ENCODE measurements at places on chromosomes 16 and 17. TPM values are rescaled to one million over a fixed set of nuclear protein-coding genes. Genes with fewer than 3 reads are reported as not detected.

DOC2B gene
- total RNA-seq, result not detected

DNA sequence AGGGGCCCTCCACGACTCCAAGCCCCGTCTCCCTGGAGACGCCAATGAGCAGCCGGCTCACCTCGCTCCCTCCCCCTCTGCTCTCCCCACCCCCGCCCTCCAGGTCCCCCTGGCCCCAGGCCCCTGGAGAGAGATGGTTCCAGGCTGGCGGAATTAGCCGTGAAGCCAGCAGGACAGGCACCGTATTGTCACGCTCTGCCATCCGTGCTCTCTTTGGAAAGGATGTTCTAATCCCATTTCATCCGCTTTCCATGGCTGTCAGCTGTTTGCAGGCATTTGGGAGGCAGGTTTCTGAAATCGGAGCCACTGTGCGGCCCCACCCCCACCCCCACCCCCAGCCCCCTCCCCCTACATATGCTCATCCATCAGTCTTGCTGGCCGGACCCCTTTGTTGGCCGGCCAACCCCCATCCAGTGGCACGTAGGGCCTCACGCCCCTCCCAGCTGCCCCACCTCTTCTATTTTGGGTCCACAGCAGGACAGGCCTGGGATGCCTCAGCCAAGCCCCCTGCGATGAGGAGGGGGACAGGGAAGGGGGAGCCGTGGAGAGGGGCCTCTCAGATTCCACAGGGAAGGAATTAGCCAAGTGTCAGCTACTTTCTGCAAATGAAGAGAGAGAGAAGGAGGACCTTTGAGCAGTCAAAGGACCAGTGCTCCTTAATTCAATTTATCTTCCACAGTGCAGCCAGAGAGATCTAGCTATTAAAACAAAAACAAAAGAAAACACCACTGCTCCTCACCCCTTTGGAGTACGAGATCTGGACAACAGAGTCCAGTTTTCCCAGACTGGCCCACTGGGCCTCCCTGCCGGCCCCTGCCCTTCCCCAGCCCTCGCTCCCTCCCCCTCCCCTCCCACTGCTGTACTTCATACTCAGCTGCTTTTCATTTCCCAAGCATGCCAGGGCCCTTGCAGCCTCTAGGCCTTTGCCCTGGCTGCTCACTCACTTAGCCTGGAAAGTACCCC, 30.7 kb downstream of the SDK2 start:
- DNase-seq, result no peak

DNA sequence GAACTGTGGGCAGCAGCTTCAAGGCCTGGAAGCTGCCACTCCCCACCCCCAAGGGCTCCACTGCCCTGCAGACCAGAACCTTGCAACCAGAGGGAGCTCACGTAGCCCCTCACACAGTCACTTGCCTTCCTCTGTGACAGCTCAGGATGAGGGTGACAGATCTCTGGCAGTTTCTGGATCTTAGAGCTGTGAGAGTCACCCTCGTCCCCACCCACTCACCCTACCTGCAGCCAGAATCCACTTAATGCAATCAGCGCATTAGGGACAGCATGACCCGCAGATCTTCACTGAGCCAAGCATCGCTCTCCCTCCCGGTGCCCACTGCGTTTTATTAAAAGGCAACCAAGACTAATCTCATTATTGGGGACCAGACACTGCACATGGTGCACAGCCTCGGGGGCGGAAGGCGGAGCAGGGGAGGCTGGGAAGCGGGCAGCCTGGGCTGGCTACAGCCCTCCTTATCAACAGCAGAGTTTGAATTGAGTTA, 3.5 kb downstream of the CYB561 start:
- no peak for DNase-seq

DNA sequence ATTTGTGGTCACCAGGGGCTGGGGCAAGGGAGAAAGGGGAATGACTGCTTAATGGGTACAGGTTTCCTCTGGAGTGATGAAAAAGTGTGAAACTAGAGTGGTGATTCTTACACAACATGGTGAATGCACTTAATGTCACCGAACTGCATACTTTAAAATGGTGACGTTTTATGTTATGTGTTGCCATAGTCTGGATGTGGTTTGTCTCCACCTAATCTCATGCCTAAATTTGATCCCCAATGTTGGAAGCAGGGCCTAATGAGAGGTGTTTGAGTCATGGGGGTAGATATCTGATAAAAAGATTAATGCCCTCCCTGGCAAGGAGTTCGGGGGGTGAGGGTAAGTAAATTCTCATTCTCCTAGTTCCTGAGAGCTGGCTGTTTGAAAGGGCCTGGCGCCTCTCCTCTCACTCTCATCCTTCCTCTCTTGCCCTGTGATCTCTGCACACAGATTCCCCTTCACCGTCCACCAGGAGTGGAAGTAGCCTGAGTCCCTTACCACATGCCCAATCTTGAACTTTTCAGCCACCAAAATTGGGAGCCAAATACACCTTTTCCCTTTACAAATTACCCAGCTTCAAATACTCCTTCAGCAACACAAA, 15.3 kb downstream of the XPO6 start:
- DNase-seq, result no peak

MYH2 gene
- not detected for total RNA-seq

Measured in SJSA1 (cell line).